ENCODE measurements at places on chromosomes 5 and 9.

DNA sequence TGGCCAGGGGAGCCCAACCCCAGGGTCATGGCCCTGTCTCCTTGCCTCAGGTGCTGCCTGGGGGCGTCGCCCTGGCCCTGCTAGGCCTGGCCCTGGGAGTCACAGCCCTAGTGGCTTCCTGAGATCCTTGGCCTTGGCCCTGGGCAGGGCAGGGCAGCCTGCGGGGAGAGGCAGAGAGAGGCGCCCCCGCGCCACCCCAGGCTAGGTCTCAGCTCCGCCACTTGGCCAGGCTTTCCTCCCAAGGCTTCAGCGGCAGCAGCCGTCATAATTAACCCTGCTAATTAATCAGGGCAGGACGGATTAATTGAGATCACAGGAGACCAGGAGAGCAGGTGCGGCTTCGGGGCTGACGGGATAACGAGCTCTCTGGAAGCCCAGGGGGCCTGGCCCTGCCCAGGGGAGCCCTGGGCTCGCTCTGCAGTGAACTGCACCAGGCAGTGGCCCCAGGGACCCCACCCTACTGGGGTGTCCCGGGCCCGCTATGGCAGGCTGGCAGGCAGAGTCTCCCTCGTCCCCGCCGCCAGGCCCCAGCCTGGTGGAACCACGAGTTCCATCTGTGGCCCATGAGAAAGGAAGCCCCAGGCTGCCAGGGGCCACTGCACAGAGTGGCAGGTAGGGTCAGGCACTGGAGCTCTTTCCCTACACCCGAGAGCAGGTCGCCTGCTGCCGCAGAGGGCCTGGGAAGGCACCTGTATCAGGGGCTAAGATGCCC is 269.6 kb downstream of the PBX3 start:
- no peak for DNase-seq

DNA sequence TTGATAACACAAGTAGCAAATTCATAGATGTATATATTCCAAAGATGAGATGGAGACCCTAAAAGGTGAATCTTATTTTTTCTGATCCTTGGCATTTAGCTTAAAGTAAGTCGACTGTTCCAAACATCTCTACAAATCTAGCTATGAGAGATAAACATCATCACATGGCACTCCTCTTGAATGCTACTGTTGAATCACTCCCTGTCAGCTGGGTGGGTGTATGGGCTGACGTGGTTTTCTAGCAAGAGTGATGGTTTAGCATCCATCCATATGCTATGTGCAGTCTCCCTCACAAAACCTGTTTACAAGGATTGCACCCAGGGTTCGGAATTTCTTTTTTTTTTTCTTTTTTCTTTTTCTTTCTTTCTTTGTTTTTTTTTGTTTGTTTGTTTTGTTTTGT is 13.8 kb downstream of the ACO1 start:
- DNase-seq, result no peak

GRCh38 chr5:66986009-66986408 is 210.6 kb downstream of the CD180 start:
- no peak for DNase-seq

DNA sequence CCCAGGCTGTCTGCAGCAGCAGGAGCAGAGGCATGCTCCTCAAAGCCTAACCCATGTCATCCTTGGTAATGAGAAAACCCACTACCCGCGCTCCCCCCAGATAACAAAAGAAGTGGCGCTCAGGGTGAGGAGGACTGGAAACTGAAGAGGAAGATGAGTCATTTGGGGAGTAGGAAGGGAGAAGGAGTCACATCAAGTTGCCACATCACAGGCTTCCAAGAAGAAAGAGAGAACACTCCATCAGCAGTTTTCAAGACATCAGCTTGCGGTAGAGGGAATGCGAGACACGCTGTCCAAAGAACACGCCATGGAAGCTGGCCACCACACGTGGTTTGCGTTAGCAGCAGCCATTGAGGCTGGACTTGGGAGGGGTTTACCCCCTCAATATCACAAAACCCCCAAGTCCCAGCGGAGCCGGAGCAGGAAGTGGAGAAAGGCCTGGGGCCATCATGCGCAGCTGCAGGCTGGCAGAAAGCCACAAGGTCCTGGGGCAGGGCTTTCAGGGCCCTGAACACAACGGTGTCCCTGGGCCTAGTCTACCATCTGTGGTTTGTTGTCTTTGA is 41.5 kb downstream of the SH3PXD2B start:
- peak; percentile 91 for DNase-seq

DNA sequence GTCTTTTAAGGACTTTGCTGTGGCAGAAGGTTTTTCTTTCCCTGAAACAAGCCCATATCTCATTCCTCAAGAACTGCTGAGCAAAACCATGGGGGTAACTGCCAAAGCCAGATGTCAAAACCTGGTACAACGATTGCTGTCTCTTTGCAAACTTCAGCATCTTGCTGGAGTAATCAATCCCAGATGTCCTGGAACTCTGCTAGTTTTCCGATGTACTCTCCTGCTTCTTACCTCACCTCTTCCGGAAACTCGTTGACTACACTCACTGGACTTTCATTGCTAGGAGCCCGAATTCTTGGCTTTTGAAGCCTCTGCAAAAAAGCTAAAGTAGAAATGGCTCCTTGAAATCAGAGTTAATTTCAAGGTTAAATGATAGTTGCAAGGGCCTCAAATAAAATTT is 23.3 kb downstream of the RAD1 start:
- peak; percentile 93 for DNase-seq

- no peak for DNase-seq
These were observed 14.6 kb downstream of the ANKS6 start for GRCh38 chr9:98781588-98782383.

GRCh38 chr5:553874-554273 is 29.6 kb upstream of the SLC9A3 start:
- no peak for DNase-seq

GRCh38 chr9:122016744-122017143 is 76.4 kb downstream of the TTLL11 start:
- DNase-seq, result peak; percentile 63

GRCh38 chr5:172845576-172845975 is 11.5 kb downstream of the ERGIC1 start:
- DNase-seq, result no peak

- DNase-seq, result peak; percentile 26
These were observed 138.1 kb upstream of the TLE4 start for GRCh38 chr9:79433703-79434102.

Data from hindlimb muscle (tissue), 1 donor.